ENCODE measurements at places on chromosomes 5 and 9.

GRCh38 chr9:125145425-125145824 lies 2.1 kb upstream of the SCAI start:
- DNase-seq: no peak

DNA sequence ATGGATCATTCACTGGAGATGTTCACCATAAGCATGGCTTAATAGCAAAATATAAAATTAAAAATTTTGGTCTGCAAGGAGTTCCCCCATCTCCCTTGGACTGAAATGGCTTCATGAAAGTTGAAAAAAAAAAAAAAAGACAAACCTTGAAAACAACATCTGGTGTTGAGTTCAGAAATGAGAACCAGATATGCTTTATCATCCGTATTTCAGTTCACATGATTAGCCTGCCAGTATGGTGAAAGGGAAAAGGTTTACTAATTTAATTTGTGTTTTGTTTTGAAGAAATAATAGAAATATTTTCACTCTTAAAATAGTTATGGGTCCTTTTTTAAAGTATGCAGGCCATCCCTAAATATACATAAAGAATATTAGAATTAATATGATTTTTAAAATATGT lies 67.8 kb downstream of the TMEM167A start:
- DNase-seq: no peak

DNA sequence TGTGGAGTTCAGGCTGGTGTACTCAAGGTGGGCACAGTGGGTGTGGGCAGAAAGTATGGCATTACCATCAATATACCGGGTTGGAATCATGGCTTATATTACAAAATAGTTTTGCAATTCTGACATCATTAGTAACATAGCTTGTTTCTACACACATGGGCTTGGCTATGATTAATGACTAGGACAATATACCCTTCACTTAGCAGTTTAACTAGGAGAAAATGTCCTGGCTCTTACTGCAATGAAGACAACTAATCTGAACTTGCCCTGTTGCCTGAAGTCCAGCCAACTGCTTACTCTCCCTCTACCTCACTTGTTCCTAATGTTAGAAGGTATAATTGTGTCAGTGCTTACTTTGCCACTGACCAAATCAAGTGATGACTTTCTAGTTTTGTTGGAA lies 612.5 kb downstream of the EFNA5 start:
- no peak for DNase-seq

- DNase-seq: no peak
These were observed 17.3 kb downstream of the TCF7 start for GRCh38 chr5:134131578-134132350.

DNA sequence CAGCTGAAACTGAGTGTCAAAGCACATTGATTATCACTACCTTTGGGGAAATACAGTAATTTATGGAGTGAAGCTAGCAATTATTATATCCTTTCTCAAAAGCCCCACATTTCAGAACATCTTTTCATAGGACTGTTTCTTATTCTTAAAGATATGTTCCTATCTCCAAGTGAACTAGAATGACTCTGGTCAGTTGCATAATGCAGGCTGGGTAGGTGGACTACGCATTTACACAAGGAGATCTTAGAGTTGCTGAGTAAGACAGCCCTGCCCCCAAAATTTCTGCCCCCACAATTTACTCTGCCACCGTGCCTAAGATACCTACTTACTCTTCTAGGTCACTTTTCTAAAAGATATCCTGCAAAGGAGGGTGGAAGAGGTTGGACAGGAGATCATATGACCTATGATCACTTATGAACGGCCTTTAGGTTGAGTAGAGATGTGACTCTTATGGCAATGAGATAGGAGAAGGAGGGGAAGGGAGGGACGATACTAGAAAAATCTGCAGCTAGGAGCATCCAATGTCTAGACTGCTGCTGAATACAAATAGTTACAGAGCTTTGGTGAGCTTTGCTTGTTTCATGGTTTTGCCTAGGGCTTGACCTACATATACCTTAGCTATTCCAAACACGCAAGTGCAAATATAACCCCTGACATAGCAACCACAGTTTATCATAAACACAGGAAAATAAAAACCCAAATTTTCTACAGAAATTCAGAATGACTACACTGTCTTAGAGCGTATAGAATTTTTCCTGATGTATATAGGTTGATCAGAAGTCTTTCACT lies 121.7 kb downstream of the GLIS3 start:
- DNase-seq: no peak

GRCh38 chr9:79673614-79674013 lies 101.8 kb downstream of the TLE4 start:
- DNase-seq: no peak

- no peak for DNase-seq
These were observed 7.1 kb downstream of the TLE4 start for GRCh38 chr9:79578891-79579290.

DNA sequence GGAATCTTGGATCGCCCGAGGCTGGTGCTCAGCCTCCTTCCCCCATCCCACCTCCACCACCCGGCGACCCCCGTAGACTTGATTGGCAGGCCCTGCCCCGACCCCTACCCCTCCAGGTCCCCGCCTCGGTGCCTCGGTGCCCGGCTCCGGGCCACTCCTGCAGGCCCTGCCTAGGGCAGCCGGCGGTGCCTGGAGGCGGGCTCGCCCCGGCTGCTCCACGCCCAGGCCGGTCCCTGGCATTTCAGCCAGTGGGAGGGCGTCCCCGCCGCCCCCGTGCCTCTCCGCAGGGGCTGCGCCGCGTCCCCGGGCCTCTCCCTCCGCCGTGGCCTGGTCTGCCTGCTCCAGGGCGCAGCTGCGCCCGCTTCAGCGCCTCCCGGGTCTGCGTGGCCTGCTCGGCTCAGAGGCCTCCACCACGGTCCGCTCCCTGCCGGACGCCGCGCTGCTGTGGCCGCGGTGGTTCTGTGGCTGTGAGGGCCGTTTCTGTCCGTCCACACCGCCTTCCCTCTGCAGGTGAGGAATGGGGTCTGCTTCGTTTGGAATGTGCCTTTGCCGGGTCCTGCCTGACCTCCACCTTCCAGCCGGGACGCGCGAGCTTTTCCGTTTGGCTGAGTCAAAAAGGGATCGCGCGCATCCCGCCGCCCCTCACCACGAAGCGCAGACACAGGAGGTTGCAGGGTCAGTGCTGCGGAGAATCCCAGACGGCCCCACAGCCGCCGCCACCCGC lies 48.3 kb upstream of the IRX4 start:
- DNase-seq: no peak

GRCh38 chr5:54254482-54255198 lies 55.7 kb downstream of the ARL15 start:
- no peak for DNase-seq

DNA sequence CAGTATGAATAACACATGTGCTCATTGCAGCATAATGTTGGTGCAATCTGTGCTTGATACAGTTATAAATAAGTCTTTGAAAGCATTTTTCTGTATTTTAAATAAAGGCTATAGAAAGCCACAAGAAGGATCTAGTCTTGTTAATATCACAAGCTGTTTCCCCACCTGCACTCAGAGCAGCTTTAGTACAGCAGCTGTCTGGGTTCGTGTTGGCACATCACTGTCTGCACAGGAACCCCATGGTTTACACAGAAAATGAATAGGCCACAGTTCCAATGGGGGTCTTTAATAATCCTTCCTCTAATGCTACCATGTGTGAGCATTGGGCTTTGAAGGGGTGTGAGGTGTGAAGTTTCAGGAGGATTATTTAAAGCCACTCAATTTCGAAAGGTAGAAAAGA lies 2269.7 kb downstream of the MAT2B start:
- no peak for DNase-seq

DNA sequence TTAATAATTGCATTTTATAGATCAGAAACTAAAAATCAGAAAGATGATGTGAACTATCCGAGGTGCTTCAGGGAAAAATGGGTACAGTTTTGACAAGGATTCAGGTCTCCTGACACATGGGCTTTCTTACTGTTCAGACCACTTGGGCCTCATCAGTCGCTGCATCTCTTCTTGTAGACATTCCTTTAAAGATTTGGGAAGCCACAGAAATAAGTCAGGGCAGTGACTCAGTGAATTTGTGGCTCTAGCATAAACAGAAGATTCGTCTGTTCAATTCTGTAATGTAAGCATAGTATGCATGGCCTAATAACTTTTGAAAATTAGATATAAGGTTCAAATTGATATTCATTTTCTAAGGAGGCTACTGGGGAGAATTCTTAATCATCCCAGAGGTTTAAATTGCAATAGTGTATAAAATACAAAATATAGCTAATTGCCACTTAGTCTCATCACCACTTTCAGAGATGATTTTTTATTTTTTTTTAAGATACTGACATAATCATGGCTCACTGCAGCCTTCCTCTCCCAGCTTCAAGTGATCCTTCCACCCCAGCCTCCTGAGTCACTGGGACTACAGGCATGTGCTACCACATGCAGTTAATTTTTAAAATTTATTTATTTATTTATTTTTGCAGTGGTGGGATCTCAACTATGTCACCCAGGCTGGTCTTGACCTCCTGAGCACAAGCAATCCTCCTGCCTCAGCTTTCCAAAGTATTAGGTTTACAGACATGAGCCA lies 48.9 kb downstream of the RASEF start:
- no peak for DNase-seq

- DNase-seq: peak; percentile 29
These were observed 35.9 kb upstream of the ARSB start for GRCh38 chr5:79020861-79021561.

DNA sequence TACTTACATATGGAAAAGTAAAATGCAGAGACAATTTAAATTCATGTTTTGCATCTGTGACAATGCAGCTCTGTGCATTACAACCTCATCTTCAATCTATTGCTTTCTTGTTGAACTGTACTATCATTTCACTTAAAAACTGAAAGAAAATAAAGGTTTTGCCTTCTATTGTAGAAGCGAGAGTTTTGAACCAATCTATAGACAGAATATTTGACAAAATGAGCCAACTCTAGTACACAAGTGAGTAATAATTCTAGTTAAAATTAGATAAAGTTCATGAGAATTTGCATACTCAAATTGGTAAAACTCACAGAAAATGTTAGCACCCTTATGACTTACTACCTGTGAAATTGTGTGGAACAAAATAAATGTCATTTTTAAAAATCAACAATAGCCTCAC lies 123.7 kb downstream of the EDIL3 start:
- DNase-seq: no peak

GRCh38 chr9:71306134-71306533 lies 184.7 kb upstream of the TRPM3 start:
- no peak for DNase-seq

DNA sequence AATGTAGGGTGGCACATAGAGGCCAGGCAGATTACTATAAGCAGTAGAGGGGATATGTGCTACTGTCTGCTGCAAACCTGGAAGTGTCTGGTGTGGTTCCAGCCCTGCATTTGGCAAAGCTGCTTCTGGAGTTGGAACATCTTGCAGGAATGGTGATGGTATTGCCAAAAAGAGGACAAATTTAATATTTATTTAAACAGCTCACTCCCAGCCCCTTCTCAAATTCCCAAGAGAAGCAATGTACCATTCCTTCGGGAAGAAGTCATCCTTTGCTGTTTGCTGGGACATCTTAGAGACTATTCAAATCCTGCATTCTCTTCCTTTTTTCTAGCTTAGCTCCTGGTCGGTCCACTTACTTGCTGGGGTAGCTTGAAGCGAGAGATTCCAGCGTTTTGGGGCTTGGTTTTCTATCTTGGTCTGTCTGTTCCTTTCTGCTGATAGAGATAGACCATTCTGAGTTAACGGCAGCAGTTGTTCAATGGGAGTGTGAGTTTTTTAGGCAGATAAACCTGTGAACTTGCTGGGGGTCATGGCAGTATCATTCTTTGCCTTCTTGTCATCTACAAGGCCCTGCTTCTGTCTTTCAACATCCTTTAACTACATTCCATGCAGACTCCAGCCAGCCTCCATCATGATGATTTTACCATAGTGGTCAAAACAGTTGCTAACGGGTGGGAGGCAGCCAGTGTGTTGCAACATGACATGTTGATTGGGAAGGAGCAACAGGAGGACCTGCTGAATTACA lies 69.9 kb downstream of the RCL1 start:
- DNase-seq: no peak

DNA sequence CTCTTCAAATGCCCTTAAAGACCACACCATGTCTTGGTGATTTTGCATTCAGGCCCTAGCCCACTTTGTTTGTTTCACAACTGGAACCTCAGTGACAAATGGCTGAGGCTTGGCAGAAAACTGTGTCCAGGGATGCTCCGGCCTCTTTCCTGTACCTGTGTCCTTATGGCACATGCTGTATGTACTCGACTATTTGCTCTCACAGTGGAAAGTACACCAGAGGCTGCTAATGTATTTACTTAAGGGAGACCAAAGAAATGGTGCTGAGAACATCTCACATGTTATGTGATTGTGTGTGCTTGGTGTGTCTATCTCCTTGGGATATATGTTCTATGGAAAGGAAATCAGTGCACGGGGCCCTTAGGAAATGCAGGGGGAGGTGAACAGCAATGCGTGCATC lies 263.3 kb downstream of the GADD45G start:
- no peak for DNase-seq

DNA sequence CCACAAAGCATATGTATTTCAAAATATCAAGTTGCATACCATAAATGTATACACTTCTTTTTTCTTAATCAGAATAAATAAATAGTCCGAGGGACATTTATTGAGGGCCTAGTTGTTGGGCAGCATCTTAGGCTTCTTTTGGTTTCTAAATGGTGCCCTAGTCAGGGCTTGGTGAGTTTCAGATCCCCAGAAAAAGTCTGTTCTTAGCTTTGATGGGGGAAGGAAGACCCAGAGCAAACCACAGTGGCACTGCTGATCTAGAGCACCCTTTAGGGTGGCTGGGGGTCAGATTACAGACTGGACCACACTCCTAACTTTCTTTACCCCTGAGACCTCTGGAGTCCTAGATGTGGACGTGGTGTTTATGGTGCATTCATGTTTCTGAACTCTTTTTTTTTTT lies 97.8 kb downstream of the C9orf152 start:
- no peak for DNase-seq
